Stimulated activated CD8-positive, alpha-beta memory T cell treated with anti-CD3 and anti-CD28 coated beads, Interleukin-4, amount 100 ng/mL, for 1 hour (primary cell): ENCODE measurements at places on chromosomes 2 and 18.

DNA sequence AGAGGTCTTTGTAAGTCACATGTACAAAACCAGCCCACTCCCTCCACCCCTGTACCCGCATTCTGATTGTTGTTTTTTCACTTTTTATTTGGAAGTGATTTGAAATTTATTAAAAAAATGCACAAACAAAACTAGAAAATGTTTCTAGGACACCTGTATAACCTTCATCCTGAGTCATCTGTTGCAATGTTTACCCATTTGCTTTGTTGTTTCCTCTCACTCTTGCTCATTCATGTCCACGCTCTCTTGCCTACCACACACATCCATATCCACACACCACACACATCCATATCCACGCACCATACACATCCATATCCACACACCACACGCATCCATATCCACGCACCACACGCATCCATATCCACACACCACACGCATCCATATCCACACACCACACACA is 18.8 kb downstream of the ZNF407 start:
- no peak for DNase-seq

DNA sequence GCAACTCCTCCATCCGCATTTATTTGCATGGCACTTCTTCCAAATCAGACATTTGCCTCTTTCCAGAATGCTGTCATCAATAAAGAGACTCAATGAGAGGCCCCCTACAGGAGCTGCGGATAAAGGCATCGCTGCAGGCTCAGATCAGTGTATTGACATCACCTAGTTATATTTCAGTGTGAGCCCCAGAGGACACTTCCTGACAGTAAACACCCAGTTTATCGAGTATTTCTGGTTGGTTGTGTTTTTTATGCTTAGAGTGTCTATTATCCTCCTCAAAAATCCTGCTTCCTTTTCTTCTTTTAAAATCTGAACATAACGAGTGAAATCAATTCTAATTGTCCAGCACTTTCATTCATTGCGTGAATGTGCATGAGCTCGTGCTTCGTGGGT is 38.8 kb downstream of the NRP2 start:
- no peak for DNase-seq

- no peak for DNase-seq
These were observed 28.7 kb downstream of the XIRP2 start for GRCh38 chr2:166916987-166917386.

DNA sequence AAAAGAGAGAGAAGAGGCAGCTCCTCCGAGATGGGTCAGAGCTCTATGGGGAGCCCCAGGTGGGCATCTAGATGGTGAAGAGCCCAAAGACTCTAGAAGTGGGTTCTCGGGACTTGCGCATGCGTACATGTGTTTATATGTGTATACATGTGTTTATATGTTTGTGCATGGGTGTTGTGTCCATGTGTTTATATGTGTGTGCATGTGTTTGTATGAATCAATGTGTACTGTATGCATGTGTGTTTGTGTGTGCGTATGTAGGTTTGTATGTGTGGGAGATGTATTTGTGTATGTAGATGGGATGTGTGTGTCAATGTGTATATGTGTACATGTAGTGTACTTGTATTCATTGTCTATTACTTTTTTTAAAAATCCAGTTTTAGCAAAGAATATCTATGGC is 25.6 kb downstream of the DNPEP start:
- no peak for DNase-seq

GRCh38 chr18:27903906-27904305 is 273.0 kb downstream of the CDH2 start:
- no peak for DNase-seq

GRCh38 chr2:218754201-218754600 is 27.7 kb upstream of the CYP27A1 start:
- no peak for DNase-seq

GRCh38 chr2:70104231-70105111 is 17.2 kb downstream of the PCBP1 start:
- no peak for DNase-seq

- DNase-seq: no peak
These were observed 186.1 kb downstream of the TWIST2 start for GRCh38 chr2:239033801-239034560.

DNA sequence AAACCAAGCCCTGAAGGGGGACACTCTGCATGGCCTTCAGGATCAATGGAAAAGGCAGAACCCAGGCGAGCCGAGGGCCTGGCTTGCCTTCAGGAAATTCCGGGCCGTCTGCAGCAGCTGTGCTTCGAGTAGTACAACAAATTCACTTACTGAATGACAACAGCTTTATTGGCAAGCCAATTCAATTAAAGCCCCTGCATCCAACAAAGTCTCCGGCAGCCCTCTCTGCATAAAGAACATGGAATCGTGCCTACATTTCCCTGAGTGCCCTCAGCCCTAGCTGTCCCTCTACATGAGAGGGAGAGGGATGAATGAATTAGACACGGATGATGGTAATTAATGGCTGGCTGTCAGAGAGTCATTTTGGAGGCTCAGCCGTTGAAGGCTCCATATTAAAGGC is 189.0 kb downstream of the BCL11A start:
- no peak for DNase-seq

GRCh38 chr2:74587664-74588277 is 33.3 kb downstream of the DOK1 start:
- no peak for DNase-seq

- no peak for DNase-seq
These were observed 95.3 kb upstream of the TGFA start for GRCh38 chr2:70648961-70649360.

DNA sequence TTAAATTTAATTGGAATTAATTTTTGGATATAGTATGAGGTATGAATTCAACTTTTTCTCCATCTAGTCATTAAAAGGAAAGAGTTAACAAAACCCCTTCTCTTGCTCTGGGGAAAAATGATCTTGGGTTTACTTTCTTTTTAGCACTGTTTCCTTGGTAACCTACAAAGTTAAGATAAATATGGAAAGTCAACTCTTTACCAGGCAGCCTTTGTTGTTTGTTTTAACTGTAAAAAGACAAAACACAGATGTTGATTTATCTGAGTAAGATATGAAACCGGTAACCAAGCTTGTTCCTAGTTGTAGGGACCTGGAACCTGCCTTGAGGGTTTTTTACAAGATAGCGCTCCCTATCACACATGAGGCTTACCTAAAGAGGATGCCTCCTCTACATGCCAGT is 10.1 kb upstream of the SANBR start:
- DNase-seq: no peak

DNA sequence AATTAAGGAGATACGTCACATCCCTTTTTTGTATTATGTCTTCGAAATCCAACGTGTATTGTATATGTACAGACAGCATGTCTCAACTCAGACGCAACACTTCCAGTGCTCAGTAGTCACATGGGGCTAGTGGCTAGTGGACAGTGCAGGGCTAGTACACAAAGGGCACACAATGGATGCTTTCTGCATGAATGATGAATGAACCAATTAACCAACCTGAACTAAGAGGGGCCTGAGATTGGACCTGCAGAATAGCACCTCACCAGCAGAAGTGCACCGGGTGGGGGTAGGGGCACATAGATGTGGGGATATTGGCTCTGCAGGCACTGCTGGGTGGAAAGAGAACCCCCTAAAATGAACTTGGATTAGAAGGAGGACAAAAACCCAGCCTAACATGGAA is 20.7 kb downstream of the ST8SIA5 start:
- no peak for DNase-seq

- no peak for DNase-seq
These were observed 58.2 kb downstream of the HS6ST1 start for GRCh38 chr2:128260239-128261138.

DNA sequence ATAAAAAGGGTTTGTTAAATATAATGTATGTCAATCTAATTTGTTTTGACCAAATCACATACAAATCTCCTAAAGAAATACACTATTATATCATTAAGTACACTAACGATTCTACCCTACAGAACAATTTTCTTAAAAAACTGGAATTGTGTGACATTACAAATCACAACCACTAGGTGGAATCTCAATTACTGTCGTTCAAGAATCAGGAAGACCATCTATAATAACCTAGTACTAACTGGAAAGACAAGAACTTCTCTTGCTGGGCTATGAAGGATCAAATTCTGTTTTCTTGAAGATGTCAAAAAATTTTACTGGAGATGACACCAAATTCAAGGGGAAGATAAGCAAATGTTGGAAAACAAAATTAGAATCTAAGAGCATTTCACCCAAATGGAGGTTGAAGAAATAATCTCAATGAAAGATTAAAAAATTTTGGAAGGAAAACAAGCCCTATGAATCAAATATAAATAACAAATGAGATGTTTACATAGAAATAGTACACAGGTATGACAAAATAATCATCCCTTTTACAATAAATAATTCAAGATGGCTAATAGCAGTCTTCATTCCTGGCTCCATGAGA is 110.9 kb downstream of the STK39 start:
- no peak for DNase-seq

GRCh38 chr2:150981826-150982225 is 279.8 kb downstream of the RBM43 start:
- DNase-seq: no peak
